T-helper 17 cell (primary cell): ENCODE measurements at places on chromosomes 2 and 18.

GRCh38 chr2:171529914-171530313 is 7.6 kb downstream of the CYBRD1 start:
- no peak for DNase-seq

DNA sequence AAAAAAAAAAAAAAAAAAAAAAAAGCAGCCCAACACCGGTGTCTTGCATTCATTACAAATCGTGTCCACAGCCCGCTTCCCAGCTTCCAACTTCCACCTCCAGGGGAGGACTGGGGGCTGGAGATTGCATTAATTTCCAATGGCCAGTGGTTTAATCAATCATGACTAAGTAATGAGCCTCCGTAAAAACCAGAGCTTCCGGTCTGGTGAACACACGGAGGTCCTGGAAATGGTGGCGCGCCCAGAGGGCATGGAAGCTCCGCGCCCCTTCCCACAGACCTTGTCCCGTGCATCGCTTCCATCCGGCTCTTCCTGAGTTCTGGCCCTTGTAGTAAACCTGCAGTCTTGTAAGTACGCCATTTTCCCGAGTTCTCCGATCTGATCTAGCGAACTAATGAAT is 43.6 kb downstream of the EEF1B2 start:
- DNase-seq = no peak

- DNase-seq = no peak
Measured at GRCh38 chr2:78411303-78411702, 614.2 kb upstream of the REG3G start.

- no peak for DNase-seq
Measured at GRCh38 chr18:46663539-46663938, 6.5 kb upstream of the LOXHD1 start.

DNA sequence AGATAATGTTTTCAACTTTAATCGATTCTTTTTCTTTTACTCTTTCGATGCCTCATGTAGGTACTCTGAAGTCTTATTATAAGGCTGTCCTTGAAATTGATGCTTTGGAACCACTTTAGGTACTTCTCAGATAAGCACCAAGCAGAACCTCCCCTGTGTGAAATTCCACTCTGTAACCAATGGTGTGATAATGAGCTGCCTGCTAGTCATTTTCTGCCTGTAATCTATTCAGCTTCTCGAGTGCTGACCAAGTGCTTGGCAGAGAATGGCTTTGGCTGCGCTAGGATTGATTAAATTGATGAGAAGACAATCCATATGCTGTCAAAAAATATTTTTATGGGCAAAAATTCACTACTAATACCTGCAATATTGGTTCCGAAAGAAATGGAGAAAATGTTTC is 132.1 kb upstream of the STON1 start:
- DNase-seq = no peak

GRCh38 chr2:27086724-27087593 is at the start of gene KHK:
Gene KHK, plus strand, starts transcription at chr2:27086772. Its CDS starts 488 bp downstream, at chr2:27087260.
- no peak for DNase-seq

GRCh38 chr18:50053111-50053510 is 141.8 kb downstream of the MYO5B start:
- DNase-seq = no peak

DNA sequence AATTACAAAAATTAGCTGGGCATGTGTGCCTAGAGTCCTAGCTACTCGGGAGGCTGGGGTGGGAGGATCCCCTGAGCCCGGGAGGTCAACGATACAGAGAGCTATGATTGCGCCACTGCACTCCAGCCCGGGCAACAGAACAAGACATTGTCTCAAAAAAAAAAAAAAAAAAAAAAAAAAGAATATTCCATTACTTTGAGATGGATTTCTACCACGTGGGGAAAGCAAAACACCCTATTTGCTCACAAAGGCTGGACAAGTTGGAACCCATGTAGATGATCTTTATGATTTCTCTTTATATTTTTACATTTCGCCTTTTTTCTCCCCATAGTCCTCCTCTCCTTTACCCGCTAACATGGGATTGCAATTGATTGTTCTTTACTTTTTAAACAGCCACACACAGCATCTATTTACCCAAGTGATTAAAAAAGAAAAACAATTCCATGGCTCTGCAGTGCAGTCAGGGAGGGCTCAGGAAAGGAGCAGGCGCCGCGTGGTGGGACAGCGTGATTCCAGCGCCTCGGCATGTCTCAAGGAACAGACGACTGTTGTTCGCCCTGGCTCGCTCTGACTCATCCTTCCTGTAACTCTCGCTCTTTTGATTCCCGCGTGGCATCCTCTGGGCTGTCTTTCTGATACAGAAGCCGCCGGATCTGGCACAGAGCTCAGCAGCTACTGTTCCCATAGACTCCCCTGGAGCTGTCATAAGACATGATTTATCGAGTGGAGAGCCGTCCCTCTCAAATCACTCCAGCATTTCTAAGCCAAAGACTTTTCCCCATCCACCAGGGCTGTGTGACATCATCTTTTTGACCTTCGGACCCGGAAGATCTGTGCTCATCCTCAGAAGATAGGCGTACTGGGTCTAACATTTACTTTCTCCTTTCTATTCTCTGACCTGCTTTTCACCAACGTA is 230.4 kb upstream of the AGAP1 start:
- no peak for DNase-seq

DNA sequence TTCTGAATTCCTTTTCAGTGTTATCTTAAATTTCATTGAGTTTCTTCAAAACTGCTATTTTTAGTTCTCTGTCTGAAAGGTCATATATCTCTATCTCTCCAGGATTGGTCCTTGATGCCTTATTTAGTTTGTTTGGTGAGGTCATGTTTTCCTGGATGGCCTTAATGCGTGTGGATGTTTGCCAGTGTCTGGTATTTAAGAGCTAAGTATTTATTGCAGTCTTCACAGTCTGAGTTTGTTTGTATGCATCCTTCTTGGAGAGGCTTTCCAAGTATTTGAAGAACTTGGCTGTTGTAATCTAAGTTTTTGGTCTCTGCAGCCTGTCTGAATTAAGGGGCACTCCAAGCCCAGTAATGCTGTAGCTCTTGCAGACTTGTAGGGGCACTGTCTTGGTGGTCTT is 249.3 kb downstream of the ZNF385B start:
- DNase-seq = no peak

GRCh38 chr2:41836948-41837347 is 210.9 kb upstream of the PKDCC start:
- no peak for DNase-seq

GRCh38 chr2:207772081-207772843 is 2.6 kb upstream of the FZD5 start:
- DNase-seq = no peak

GRCh38 chr2:229622495-229623355 is 91.6 kb downstream of the DNER start:
- DNase-seq = no peak

- no peak for DNase-seq
Measured at GRCh38 chr2:105606081-105606480, 138.6 kb upstream of the NCK2 start.

- DNase-seq = no peak
Measured at GRCh38 chr2:64283006-64283570, 138.9 kb upstream of the PELI1 start.

- no peak for DNase-seq
Measured at GRCh38 chr2:52074130-52074719, 1042.3 kb upstream of the NRXN1 start.

- no peak for DNase-seq
Measured at GRCh38 chr2:196442211-196442610, 197.3 kb upstream of the CCDC150 start.

- DNase-seq = no peak
Measured at GRCh38 chr2:23549821-23550530, 165.0 kb downstream of the KLHL29 start.

DNA sequence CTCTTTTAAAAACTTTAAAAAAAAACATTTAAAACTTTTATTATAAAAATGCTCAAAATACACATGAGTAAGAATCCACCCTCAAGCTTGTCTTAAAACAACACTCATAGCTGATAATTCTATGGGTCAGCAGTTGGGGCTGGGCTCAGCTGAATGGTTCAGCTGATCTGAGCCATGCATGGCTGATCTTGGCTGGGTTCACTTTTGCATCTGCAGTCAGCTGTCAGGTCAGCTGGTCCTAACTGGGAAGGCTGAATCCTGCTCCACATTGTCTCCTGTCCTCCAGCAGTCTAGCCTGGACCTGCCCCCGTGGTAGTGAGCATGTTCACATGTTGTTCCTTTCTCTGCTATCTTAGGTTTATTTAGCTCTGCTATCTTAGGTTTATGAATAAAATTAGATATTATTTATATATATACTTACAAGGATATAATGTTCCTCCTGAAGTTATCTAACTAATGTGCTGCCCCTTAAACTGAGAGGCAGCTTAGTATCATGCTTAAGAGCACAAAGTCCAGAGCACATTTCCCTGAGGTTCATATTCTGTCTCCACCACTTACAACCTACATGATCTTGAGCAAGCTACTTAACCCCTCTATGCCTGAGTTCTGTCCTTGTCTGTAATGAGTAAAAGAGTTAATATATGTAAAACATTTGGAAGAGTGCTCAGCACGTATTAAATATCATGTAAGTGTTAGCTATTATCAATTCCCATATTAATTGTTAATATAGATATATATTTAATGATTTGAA is 309.4 kb downstream of the PTPRM start:
- DNase-seq = no peak

DNA sequence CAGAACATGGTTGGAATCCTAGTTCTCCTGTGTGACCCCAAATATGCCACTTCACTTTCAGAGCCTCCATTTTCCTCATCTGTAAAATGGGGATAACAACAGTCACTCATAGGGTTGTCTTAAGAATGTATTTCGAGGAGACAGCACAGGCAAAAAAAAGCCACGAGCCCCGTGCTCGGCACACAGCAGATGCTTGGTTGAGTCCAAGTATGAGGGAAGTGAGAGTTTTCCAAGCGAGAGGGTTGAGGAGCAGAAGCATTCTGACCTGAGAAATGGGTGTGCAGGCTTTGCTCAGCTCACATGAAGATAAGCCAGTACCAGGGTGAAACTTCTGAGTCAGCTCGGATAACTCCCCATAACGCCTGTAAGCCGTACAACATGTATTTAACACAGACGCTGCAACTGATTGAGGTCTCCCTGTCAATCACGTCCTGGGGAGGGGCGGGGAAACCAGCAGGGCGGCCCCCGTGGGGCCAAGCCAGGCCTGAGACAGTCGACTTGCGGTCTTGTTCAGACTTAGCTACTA is 23.0 kb upstream of the ODC1 start:
- DNase-seq = no peak
